ENCODE measurements at places on chromosomes 5 and 9.

GRCh38 chr9:21455320-21455719 is 15.1 kb downstream of the IFNA1 start:
- DNase-seq: no peak

DNA sequence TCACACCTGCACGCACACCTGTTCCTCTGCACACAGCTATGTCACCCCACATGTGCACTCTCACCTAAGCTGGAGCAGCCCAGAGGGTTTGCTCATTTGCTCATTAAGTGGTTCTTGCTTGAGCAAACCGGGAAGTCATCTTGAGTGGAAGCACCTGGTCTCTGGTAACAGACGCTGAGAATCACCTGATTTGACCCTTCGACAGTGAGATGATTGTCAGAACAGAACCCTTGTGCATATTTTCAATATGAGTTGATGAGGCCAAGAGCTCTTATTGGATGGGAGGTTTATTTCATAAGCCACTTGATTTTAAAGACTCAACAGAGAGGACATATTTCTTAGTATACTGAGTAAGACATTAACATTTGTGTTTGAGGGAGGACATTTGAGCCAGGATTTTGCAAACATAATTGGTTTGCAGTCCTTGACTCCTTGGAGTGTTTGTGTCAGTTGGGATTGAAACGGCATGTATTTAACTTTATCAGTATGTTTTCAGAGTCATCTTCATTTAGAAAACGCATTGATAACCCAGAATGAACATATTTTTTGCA is 22.1 kb upstream of the LPCAT1 start:
- DNase-seq: no peak

GRCh38 chr5:64766941-64767340 is 1.6 kb downstream of the SREK1IP1 start:
- no peak for DNase-seq

DNA sequence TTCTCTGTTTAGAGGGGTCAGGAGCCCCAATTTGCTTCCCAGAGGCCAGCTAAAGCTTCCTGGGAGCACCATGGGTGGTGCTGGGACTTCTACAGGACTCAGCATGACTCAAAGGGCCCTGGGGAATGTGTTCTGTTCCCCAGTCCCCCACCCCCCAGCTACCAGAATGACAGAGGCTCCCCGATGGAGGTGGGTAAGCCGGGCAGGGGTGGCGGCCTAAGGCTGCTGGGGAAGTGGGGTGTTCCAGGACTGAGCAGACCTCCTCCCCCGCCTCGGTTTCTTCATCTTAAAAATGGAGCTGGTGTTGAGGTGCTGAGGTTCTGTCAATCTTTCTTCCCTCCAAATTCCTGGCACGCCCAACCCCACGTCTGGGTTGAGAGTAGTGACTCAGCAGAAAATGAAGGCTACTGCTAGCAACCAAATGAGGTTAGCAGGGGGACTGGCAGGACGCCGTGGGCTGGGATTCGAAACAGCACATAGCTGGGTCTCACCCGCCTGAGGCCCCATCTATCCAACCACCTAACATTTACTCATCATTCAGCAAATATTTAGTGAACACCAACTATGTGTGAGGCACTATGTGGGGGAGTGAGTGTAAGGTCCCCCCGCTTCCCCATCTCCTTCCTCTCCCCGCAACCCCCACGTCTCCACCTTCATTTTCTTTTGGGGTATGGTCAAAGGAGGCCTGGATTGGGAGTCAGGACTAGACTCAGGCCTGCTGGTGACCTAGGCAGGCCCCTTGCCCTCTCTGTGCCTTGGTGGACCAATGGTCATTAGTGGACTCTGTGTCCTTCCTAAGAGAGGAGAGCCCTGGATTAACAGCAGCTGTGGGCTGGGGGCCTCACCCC is 50.2 kb downstream of the C9orf50 start:
- DNase-seq: no peak

DNA sequence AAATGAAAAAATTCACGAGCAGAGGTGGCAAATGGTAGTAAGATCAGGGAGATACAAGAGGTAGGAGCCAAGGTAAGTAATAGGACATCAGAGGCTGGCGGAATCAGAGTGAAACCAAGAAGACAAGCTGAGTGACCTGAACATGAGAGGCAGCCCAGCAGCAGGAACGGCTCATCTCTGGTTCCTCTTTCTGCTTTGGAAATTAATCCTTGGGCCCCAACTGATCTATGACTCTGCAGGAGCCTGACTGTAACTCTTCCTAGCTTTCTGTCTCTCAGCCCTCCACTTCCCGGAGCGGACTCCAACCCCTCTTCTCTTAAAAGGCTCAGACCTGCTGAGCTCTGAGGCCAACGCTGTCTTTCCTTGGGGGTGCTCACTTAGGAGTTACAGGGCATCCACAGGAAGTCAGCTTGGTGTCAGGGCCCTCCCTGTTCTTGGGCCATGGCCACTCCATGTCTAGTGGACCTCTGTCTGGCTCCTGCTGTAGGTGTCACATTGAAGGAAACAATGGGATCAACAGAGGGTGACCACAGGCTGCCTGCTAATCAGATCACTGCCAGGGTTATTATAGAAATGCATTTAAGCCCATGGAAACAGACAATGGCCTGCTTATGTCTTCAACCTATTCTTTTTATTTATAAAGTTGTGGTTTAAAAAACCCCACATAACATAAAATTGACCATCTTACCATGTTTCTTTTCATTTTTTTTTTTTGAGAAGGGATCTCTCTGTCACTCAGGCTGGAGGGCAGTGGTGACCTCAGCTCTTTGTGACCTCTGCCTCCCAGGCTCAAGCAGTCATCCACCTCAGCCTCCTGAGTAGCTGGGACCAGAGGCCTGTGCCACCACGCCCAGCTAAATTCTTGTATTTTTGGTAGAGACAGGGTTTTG is 22.5 kb upstream of the SHB start:
- DNase-seq: no peak

- DNase-seq: no peak
Observed at GRCh38 chr5:81817086-81817485, 66.2 kb upstream of the SSBP2 start.

DNA sequence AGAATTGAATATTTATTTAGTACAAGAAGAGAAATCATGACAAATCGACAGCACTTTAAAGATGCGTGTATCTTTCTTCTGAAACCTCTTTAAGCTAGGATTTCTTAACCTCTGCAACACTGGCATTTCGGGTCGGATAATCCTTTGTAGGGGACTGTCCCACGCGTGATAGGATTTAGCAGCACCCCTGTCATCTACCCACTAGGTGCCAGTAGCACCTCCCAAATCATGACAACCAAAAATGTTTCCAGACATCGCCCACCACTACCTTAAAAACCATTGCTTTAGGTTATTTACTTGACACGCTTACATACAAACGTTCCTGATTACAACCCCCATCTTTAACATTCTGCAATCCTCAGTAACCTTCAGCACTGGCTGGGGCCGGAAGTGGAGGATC is 223.1 kb downstream of the TRIM32 start:
- DNase-seq: no peak

DNA sequence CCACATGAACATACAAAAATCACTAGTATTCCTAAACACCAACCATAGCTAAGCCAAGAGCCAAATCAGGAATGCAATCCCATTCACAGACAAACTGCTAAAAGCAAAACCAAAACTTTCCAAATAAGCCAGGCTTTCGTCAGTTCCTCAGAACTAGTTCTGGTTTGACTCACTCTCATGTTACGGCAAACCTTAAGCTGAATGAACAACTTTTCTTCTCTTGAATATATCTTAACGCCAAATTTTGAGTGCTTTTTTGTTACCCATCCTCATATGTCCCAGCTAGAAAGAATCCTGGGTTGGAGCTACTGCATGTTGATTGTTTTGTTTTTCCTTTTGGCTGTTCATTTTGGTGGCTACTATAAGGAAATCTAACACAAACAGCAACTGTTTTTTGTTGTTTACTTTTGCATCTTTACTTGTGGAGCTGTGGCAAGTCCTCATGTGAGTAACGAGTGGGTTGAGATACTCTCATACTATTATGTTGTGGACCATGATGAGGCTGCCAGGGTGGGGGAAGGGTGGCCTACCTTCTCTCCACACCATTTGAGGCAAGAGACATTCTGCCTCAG is at the start of gene PDCD1LG2:
Gene PDCD1LG2, plus strand, starts transcription at position 172 of the 572 bp plus-strand sequence. CDS start 12,016 bp downstream, outside the sequence.
- DNase-seq: peak; percentile 43

- DNase-seq: no peak
Observed at GRCh38 chr9:133939171-133939785, 52.8 kb downstream of the VAV2 start.

- no peak for DNase-seq
Observed at GRCh38 chr5:2280318-2280717, 397.6 kb upstream of the IRX4 start.

DNA sequence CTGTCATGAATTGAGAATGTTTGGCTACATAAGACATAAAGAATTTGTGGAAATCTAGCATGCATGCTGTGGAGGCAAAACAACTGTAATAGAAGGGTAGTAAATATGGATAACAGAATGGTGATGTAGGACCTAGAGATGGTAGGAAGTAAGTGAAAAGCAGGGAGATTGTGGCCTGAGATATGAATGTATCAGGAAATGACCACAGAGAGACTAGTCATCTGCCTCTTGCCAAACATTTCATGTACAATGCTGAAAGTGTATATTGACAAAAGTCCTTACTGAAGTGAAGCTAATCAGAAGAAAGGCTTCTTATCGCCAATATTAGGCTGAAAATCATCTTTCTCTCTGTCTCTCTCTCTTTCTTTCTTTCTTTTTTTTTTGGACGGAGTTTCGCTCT is 873.1 kb upstream of the CTNND2 start:
- no peak for DNase-seq

DNA sequence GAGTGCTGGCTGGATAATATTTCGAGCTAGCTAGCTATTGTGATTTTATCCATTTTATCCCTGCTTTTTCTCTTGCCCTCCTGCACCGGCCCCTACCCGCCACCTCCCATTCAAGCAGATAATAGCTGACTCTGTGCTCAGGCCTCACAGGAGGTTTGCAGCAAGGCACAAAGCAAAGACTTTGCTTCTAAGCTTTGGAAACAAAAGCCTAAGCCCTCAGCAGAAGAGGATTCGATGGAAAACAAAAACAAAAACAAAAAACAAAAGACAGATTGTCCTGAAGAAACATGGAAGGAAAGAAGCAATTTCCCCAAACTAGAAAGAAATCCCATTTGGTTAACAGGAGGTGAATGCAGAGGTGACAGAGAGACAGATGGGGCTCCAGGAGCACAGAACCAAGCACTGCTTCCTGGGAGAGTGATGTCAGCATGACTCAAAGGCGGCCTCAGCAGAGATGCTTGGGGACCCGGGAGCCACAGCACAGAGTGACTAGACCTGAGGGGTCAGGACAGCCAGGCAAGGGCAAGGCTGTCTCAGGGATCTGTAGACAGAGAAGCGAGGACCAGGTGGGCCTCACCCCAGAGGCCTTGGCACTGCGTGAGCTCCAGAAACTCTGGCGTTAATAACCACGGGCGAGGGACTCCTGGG is 28.4 kb downstream of the MTX3 start:
- DNase-seq: no peak
